ENCODE measurements at places on chromosomes 16 and 17.

GRCh38 chr17:3976675-3977171 lies 12.5 kb upstream of the ATP2A3 start:
- DNase-seq = peak; percentile 58

- DNase-seq = no peak
These were observed 94.6 kb downstream of the UTP18 start for GRCh38 chr17:51354936-51355335.

GRCh38 chr16:79098907-79099306 lies 501.6 kb downstream of the MAF start:
- no peak for DNase-seq

GRCh38 chr17:64788286-64789060 lies 126.4 kb upstream of the SMURF2 start:
- no peak for DNase-seq

DNA sequence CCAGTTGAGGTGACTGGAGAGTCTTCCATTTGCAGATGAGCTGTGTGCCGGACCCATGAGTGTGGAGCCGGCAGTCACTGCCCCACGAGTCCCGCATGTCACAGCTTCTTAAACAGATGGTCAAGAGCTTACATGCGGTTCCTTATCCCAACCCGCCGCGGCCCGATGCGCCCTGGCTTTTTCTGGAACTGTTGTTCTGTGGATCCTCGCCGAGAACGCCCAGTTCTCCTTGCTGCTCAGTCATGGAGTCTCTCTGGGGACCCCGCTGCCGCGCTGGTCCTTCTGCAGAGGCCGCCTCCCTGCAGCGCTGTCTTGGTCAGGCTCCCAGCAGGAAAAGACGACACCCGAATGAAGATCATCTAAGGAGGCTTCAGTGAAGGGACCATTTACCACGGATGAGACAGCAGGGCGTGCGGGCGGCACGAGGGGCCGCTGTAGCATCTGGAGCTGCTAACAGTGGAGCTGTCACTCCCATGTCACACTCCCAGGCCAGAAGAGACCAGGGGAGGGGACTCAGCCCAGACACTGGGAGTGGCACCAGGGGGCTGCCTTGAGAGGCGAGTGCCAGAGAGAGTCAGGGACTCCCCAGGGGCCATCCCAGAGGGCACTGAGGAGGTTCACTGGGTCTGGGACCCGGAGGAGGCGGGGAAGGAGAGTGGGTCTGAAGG lies 10.8 kb upstream of the LGALS3BP start:
- no peak for DNase-seq

GRCh38 chr16:35252356-35252936 lies 1793.0 kb downstream of the TP53TG3F start:
- DNase-seq = no peak

DNA sequence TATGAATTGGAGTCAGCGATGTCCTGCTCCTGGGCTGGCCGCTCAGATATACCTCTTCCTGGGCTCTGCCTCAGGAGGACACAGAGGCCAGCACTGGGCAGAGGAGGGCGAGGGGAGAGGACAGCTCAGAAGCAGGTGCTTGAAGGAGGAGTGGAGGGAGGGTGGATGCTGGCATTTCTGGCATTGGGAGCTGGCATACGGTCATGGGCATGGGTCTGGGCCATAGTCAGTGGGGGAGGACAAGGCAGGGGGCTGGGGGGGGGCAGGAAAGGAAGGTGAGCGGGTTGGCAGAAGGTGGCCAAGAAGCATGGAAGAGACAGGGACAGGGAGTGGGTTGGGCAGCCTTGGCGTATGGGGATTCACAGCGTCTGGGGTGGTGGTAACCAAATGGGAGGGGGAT lies 16.7 kb upstream of the RAP1GAP2 start:
- no peak for DNase-seq

GRCh38 chr16:89157778-89158177 lies 13.8 kb upstream of the CDH15 start:
- DNase-seq = no peak

GRCh38 chr17:57682701-57683100 lies 62.4 kb downstream of the CCDC182 start:
- no peak for DNase-seq

DNA sequence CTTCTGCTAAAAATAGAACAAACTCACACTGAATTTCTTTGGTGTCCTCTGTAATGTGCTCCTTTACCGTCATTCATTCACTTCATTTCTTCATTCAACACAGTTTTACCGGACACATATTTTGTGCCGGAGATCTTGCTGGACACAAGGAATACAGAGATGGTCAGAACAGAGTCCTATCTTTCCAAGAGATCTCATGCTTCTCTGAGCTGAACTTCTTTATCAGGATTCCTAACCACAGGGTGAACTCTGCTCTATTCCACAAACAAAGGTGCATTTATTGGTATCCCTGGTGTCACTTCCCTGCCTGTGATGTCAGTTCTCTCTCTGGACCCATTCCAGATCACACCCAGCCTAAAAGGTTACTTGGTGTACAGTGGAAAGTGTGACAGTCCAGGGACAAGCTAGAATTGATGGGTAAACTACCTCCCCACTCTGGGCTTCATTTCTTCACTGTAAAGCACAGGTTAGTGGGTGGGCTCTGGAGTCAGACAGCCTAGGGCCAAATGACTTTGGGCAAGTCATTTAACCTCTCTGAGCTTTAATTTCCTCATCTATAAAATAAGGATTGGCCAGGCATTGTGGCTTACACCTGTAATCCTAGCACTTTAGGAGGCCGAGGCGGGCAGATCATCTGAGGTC lies 4.2 kb downstream of the IFI35 start:
- no peak for DNase-seq

- DNase-seq = no peak
These were observed 9.8 kb downstream of the ASPA start for GRCh38 chr17:3485481-3486068.

All from substantia nigra (tissue), 51 donors.